Stimulated activated CD4-positive, alpha-beta T cell treated with anti-CD3 and anti-CD28 coated beads, Interleukin-1b, Interleukin-23, amount 100 ng/mL, for 48 hours (primary cell): ENCODE measurements at places on chromosomes 7 and 10.
A peak's percentile ranks its signal among the peaks of the same experiment; 100 is the strongest.

DNA sequence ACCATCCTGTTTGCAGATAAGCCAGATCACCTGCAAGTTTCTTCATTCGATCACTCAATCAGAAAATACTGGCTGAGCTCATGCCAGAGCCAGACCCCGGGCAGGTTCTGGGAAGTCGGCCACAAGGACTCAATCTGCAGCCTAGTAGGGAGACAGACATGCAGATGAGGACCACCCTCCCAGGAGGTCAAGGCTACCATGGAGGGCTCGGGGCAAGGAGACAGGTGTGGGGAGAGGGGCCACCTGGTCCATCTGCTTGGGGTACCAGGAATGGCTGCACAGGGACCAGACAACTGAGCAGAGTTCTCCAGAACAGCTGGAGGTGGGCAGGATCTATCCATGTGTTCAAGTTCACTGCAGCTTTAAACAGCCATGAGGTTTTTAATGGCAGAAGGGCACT is 16.8 kb upstream of the CPXM2 start:
- no peak for DNase-seq

DNA sequence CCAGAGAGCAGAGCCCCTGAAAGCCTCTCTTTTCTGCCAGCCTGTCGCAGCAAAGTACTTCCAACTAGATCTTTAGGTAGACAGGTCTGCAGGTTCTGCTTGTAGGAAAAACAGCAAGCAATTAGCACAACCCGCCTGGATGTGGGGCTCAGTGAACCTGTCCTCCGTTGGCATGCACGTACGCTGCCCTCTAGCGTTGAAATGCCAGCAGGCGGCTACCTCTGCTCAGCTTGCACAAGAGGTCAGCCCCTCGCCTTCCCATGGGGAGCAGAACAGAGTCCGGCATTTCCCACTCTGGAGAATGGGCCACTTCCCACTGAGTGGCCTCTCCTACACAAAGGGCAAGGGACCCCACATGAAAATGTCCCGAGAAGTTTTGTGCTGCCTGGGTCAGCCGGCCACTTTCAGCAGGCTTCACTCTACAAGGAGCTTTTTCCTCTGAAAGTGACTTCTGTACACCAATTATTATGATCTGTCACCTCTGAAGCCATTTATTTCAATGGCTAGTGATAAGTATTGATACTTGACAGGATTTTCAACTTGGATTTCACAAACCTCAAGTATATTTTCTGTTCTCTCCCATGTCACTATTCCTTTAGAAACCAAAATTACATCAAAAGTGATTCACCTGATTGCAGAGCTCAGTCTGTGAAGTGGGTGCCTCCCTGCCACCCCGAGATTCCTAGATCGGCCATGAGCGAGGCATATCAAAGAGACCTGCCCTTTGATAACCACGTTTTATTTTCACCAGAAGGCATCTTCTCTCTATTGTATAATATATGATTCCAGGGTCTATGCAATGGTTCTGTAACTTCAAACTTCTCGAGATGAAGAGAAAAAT is 56.7 kb downstream of the JCAD start:
- peak; percentile 62 for DNase-seq

- DNase-seq: no peak
Measured at GRCh38 chr7:42167631-42168236, 69.3 kb downstream of the GLI3 start.

- no peak for DNase-seq
Measured at GRCh38 chr7:51035716-51036115, 253.0 kb upstream of the GRB10 start.

DNA sequence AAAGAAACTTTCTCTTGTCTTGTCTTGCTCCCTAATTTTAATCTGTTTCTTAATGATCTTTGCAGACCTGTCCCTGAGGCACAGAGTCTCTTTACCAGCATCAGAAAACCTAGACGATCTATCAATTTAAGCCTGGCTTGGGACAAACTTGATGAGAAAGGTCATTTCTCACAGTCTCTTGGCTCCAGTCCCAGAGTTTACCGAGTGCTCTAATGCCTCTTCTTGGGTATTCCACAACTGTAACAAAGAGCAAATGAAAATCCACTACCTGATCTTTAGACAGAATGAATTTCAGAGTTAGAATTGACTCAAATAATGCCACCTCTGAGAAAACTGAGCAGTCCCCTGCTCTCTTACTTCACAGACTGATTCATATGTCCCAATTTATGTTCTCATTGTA is 106.4 kb upstream of the DNAJB12 start:
- DNase-seq: no peak

- DNase-seq: no peak
Measured at GRCh38 chr7:3767917-3768777, 467.1 kb downstream of the SDK1 start.

DNA sequence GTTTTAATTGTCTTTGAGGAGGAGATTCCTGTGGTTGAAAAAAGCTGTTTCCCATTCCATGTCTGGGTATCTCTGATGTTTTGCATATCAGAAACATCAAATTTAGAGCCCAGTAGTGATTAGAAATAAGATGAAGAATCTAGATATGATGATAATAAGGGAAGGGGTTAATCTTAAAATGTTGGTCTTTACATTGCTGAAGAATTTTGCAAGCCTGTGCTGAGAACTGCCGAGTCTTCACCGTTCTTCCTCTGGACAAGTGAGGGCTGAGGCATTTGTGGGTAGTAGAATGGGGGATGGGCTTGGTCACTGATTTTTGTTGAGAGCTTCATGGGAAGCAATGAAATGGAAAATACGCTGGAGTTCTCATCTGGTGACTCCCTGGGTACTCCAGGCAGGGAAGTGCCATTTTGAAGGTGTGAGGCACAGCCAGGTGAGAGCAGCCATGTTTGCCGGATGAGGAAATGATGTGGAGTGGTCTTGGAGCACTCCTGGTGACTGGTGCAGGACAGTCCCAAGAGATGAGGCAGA is 10.2 kb downstream of the TCF7L2 start:
- no peak for DNase-seq

GRCh38 chr10:65581426-65582026 is 1344.3 kb upstream of the LRRTM3 start:
- no peak for DNase-seq

- no peak for DNase-seq
Measured at GRCh38 chr7:33964417-33965182, 59.3 kb downstream of the BMPER start.

DNA sequence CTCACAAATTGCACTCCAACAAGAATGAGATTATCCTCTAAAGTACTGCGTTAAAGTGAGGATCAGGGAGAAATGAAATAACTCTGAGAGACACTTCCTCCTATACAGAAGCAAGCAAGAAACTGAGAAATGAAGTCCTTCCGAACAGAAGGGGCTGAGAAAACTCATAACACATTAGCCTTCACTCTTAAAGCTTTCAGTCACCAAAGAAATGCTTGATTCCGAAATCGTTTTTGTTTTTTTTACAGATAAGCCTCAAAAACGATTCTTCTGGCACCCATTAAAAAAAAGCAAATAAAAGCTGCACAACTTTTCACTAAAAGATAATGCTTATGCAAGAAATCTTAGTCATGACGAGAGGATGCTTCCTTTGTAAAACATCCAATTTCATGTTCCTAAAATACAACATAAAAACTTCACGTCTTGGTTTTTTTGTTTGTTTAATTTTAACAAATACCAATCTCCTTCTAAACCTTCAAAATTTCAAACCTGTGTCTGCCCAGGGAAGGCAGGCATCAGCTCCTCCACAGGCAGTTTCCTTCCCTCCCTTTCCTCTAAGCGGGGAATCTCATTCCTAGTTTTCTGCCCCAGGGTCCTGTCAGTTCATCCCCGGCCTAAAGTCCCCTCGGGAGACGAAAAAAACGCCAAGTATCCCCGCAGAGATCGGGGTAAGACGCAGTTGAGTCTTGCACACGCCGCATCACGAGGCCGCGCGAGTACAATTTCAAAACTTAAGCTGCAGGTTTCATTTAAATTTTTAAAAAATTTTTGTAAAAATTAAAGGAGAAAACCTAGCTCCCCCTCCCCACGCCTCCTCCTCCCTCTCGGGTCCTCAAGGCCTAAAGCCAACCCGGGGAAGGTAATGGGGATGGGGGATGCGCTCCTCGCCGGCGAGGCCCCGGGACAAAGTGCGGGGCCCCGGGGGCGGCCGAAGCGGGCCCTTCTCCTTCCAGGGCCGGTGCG is 1.1 kb downstream of the BAZ1B start:
- DNase-seq: peak; percentile 5

- DNase-seq: no peak
Measured at GRCh38 chr10:12529976-12530375, 180.6 kb downstream of the CAMK1D start.

- DNase-seq: no peak
Measured at GRCh38 chr7:22150221-22150620, 204.5 kb upstream of the CDCA7L start.

- no peak for DNase-seq
Measured at GRCh38 chr10:21728618-21729017, 194.6 kb downstream of the MLLT10 start.

GRCh38 chr7:66575398-66575797 is 53.3 kb upstream of the KCTD7 start:
- DNase-seq: no peak

DNA sequence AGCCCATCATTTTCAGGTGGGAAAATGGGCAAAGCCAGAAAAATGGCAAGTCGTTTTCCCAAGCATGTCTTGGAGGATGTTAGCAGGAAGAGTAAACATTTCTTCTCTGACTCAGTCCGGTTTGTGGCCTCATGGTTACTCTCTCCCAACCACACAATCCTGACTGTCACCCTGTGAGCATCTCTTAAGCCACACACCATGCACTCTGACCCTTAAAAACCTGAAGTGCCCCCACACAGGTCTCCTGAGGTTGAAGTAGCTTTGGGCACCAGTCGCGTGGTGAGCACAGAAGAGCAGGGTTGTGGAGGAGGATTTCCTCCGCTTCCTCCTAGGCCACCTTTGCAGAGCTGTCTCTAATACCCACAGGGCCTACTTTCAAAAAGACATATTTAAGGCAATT is 387.3 kb upstream of the NPVF start:
- DNase-seq: no peak
